Left cardiac atrium (tissue), 4 donors: ENCODE measurements at places on chromosomes 6 and 20. TPM values are rescaled to one million over a fixed set of nuclear protein-coding genes. Genes with fewer than 3 reads are reported as not detected.

DNA sequence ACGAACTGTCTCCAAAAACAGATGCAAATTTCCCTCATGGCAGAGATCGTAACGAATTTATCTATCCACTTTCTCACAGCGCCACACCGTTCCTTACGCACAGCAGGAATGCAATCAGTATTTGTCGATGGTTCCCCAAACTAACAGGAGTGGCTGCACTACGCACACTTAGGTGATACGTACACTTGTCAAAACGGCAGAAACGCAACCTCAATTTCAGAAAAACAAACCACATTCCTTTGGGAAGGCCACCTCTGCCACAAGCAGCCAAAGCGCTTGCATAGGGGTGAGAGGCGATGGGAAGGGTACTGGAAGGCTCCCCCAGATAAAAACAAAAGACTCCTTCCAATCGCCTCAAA is 638 bp downstream of the MDN1 start:
- DNase-seq = no peak

Gene BMP5
- total RNA-seq = 4.6 TPM

Gene THEMIS
- total RNA-seq = 0.97 TPM

Gene BMP6
- total RNA-seq = 13.4 TPM

- DNase-seq = no peak
Observed at GRCh38 chr20:49924247-49924646, 8.9 kb upstream of the SPATA2 start.

- DNase-seq = no peak
Observed at GRCh38 chr6:152118678-152119077, 311.2 kb downstream of the ESR1 start.

Gene FOXF2
- 0.29 TPM for total RNA-seq

DNA sequence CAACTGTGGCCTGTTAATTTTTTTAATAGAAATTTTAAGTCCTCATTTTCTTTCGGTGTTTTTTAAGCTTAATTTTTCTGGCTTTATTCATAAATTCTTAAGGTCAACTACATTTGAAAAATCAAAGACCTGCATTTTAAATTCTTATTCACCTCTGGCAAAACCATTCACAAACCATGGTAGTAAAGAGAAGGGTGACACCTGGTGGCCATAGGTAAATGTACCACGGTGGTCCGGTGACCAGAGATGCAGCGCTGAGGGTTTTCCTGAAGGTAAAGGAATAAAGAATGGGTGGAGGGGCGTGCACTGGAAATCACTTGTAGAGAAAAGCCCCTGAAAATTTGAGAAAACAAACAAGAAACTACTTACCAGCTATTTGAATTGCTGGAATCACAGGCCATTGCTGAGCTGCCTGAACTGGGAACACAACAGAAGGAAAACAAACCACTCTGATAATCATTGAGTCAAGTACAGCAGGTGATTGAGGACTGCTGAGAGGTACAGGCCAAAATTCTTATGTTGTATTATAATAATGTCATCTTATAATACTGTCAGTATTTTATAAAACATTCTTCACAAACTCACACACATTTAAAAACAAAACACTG is 10.1 kb downstream of the HFE start:
- peak; percentile 68 for DNase-seq

DNA sequence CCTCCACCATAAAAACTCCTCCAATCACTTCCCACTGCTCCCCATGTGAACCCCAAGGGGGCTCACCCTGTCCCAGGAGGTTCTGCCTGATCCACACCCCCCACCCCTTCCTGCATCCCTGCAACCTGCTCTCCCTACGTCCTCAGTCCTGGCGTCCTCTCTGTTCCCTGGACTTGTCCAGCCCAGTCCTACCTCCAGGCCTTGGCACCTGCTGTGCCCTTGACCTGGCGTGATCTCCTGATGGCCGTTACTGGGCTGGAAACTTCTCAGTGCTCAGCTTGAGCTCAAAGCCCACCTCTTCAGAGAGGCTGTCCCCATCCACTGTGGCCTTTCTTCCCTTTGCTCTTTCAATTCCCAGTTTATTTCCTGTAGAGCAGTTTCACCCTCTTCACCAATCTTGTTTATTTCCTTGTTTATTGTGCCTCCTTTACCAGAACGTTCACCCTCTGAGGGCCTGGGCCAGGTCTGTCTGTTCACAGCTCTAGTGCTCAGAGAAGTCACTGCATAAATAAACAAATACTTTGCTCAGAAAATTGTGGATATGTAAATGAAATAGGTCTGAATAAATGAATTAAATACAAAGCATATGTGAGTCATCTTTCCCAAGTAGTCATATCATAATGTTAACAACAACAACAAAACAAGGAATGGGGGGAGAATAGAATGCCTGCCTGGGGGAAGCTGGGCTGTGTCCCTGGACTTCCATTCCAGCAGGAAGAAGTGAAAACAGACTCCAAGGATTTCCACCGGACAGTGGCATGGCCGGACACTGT is 175.7 kb upstream of the SULF2 start:
- DNase-seq = no peak

Gene RGS17
- total RNA-seq = 0.37 TPM

DNA sequence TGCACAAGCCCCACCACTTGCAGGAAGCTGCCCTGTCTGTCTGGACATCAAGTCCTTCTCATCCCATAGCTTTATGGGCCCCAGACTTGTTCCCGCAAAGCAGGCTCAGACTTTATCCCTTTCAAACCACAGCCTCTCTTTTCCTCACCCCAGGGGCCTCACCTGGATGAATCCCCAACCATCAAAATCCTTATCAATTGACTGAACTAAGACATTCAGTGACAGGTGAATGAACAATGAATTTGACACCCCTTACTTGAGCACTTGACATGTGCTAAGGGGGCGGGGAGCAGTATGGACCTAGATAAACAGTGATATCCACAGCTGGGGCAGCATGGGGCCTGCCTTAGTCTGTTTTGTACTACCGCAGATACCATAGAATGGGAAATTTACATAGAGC is 5.0 kb downstream of the RAB44 start:
- no peak for DNase-seq

- DNase-seq = no peak
Observed at GRCh38 chr20:14745830-14746229, 408.4 kb upstream of the FLRT3 start.

Gene TMEM217
- total RNA-seq = 0.62 TPM

DNA sequence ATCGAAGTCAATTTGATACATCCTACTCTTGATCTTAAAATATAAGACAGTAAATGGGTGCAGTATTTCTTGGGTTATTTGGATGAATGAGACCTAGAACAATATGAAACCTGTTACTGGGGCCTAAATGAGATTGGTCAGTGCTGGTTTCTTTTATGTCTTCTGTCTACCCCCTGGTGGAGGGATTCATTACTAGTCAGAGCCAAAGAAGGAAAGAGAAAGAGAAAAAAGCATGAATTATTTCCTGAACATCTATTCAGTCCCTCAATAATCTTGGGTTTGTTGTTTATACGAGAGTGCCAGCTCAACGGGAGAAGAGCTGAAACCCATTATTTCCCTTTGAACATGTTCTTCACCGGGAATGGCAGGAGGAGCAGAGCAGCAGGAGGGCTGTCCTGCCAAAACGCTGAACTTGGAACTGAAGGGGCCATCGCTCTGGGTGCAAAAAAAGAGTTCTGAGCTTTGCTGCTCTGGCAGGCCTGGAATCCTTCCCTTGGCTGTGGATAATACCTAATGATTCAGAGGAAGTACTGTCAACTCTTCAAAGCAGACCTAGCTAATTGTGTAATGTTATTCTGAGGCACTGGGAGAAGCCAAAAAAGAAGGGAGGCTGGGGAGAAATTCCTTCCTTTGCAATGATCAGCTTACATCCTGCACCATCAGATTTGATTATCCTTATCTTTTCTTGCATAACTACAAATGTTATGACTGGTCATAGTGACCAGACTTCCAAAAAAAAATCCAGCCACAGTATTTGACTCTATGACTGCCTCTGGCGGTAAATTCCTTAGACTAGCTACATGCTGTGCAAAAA is 72.0 kb downstream of the BLOC1S5 start:
- DNase-seq = peak; percentile 53

GRCh38 chr6:167146135-167146534 is 11.6 kb downstream of the GPR31 start:
- DNase-seq = no peak

Gene MYB
- total RNA-seq = 0.24 TPM

- no peak for DNase-seq
Observed at GRCh38 chr6:154206141-154206540, 150.5 kb downstream of the IPCEF1 start.

DNA sequence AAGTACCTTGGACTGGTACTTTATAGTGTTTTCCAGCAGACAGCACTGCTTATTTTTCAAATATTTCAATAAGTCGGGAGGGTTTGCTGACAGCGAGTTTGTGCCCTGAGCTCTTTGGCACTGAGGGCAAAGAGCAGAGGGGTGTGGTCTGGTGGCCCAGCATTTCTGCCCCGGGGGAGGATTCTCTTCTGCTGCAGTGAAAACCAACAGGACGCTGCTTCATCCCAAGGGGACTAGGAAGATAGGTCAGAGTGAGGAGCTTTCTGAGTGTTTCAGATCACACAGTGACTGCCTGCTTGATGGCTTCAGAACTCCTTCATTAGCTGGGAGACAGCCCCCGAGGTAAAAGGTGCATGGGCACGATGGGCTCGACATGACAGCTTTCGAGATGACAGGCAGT is 8.6 kb downstream of the ULBP2 start:
- no peak for DNase-seq

Gene POU5F1
- total RNA-seq = 0.86 TPM

DNA sequence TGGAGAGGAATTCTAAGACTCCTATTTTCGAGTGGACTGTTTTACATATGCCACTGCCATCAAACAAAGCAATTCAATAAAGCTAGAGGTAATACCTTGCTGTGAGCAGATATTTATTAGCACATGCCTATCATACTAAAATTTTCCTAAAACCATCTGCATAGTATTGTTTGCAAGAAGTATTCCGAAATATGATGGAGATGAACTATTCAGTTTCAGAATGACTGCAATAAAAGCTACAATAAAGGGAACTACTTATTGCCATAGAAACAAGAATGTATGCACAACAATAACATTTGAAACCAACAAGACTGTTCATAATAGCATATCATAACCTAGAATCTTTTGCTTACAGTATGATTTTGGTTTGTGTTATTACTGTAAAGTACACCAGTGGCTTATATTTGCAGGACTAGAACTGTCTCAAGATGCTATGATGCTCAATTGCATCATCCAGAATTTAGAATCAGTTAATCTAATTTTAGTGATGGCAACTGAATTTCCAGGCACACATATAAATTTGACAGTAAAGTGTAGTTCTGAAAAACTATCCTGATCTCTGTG is 144.3 kb downstream of the GRIK2 start:
- DNase-seq = no peak

Gene GABRR2
- 0.97 TPM for total RNA-seq

GRCh38 chr20:63889241-63890200 is 5.4 kb upstream of the DNAJC5 start:
- DNase-seq = no peak

GRCh38 chr6:111691345-111692225 is 85.9 kb upstream of the TRAF3IP2 start:
- no peak for DNase-seq

DNA sequence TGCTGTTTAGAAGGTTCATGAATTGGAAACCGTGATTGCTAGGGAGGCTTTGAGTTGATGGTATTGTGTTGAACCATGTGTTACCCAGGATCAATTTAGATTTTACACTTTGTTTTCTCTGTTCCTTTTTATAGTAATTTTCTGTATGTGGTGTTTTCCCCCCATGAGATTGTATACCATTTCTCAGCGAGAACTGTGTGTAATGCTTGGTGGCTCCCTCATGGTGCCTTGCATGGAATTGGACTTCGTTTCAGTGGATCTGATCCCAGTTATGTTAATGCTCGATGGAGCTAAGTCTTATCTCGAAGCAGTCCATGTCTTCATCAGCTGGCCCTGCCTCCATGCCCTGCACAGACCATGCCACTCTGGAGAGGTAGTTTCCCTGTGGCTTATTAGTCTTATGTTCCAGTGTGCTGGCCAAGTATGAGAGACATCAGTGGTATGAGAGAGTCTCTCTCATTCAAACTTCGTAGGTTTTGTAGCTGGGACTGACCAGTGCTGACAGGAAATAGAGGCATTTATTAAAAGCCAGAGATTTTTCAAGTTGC is 18.7 kb downstream of the PTPN1 start:
- DNase-seq = no peak

Gene DEFB124
- total RNA-seq = 0.44 TPM

Gene C2
- 12.3 TPM for total RNA-seq

GRCh38 chr6:134373282-134373922 is 55.5 kb upstream of the SGK1 start:
- peak; percentile 53 for DNase-seq
